GM18507 (cell line): ENCODE measurements at places on chromosomes 1 and 21.

GRCh38 chr1:230286166-230286889 is 139.8 kb downstream of the PGBD5 start:
- no peak for DNase-seq

DNA sequence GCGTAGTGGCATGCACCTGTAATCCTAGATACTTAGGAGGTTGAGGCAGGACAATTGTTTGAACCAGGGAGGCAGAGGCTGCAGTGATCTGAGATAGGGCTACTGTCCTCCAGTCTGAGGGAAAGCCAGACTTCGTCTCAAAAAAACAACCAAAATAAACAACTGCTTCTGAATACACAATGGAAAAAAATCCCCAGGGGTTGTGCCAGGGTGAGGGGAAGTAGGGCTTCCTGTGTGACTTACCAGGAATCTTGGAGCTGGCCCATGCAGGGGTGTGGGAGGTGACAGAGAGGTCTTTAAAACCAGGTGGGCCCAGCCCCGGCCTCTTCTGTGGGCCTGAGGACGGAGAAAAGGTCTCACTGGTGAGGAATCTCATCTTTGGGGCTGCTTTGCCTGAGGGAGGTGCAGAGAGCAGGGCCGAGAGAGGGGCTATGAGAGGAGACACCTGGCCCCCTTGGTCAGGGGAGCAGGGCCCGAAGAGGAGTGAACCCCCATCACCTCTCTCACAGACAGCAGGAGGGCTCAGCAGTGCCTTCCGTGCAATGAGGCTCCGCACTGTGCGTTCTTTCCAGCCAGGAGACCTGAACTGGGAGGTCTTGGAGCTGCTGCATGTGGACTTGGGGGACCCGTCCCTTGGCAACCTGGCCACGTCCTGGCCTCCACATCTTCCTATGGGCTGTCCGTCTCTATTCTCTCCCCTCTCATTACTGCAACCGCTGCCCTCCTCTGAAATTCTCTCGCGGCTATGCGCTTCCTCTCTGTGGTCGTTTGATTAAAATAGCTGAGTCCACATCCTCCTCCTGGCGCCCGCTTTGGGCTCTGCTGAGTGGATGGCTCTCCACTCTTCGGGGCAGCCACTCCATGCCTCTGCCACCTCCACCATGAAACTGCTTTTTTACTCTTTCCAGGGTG is 10.7 kb downstream of the PLA2G5 start:
- DNase-seq, result no peak

- no peak for DNase-seq
Measured at GRCh38 chr1:111594306-111594693, 25.3 kb upstream of the RAP1A start.

GRCh38 chr1:43796111-43796581 is 88.8 kb downstream of the ST3GAL3 start:
- no peak for DNase-seq

- DNase-seq, result no peak
Measured at GRCh38 chr1:244409701-244410100, 42.0 kb downstream of the ADSS2 start.

DNA sequence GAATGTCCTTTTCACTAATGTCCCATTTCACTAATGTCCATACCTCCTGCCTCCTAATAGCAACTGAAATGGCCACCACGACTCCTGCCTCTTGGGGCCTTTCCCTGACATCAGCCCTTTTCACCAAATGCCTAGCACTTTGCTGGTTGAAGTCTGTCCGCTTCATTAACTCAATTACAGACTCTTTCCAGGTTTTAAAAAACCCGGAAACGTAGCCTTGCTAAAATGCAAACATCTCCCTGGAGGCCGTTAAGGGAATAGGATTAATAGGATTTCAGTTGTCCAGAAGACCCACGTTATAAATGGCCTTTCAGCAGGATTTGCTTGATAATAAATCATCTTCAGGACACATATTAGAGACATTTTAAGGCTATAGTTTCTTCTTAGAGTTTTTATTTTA is 25.7 kb upstream of the ERO1B start:
- no peak for DNase-seq

DNA sequence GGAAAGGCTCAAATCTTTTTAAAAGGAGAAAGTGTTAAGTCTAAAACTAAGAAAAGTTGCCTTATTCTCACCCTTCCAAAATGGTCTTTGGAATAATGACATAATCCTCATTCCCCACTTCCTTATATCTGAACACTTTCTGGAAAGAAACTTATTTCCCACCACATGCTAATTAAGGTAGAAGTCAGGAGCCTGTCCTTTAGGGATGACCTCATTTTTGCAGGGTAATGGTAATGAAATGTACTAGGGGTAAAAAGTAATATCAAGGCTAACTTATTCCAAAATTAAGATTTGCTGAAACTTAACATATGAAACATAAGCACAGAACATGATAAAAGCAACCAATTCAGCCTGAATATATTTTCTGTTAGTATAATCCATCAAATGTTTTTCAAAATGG is 29.4 kb upstream of the C1orf185 start:
- DNase-seq, result no peak

DNA sequence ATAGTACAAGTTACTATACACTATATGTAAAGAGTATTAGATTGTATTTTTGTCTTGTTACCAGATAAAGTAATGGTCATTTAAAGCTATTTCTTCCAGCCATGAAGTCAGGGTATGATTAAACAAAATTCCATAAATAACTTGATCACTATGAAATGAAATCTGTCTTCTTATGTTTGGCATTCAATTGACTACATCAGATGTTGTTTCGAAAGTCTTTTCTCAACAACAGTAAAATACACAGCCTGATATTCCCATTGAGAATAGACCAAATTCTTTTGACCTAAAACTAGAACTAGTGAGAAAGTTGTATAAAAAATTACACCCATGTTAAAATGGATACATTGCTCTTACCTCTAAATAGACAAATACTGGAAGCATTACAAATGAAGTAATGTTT is 134.6 kb upstream of the ADAMTS5 start:
- DNase-seq, result no peak

GRCh38 chr1:59520194-59520593 is 223.3 kb downstream of the FGGY start:
- no peak for DNase-seq

DNA sequence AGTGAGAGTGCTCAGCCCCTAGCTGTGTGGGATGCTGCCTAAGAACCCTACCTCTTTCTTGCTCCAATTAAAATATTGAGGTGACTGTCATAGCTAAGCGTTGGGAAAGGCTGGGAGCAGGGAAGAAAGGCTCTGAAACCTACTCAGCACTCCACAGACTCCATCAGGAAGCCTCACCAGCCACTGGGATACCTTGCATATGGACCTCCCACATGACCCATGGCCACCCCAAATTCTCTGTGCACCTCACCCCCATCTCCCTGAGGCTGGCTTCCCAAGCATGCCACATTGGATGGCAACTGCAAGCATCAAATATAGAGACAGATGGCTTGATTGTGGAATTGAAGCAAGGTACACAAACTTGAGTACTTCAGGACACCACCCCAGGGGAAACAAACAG is 41.8 kb downstream of the FLVCR1 start:
- DNase-seq, result no peak

GRCh38 chr1:83000286-83000685 is 998.6 kb downstream of the TTLL7 start:
- no peak for DNase-seq

DNA sequence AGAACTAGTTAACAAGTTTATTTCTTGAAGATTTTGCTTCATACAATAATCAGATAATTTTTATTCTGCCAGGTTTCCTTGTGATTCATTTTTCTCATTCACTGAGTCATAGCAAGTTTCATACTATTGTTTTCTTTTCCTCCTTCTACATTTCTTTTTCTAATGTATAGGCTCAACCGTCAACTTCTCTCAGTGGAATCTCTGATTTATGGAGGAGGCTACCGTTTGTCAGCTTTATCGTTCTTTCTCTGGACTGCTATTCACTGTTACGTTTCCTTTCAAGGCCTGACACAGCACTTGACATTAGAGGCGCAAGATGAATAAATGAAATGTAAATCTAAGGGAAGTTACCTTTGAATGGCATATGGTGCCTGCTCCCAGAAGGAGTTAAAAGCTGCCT is 284.3 kb upstream of the NR5A2 start:
- no peak for DNase-seq

DNA sequence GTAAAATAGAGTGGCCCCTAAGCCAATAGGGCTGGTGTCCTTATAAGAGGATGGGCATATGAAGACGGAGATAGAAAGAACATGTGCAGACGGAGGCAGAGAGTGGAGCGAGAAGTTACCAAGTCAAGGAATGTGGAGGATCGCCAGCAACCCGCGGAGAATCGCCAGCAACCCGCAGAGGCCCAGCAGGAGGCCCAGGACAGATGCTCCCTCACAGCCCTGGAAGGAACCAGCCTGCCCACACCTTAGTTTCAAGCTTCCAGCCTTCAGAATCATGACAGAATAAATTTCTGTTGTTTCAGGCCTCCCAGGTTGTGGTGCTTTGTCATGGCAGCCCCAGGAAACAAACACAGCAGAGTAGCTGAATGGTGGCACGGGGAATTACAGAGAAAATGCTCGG is 9.6 kb downstream of the CLDN14 start:
- no peak for DNase-seq

GRCh38 chr1:78519446-78519845 is 28.7 kb downstream of the PTGFR start:
- no peak for DNase-seq

GRCh38 chr1:229031481-229032341 is 239.2 kb upstream of the RAB4A start:
- no peak for DNase-seq

DNA sequence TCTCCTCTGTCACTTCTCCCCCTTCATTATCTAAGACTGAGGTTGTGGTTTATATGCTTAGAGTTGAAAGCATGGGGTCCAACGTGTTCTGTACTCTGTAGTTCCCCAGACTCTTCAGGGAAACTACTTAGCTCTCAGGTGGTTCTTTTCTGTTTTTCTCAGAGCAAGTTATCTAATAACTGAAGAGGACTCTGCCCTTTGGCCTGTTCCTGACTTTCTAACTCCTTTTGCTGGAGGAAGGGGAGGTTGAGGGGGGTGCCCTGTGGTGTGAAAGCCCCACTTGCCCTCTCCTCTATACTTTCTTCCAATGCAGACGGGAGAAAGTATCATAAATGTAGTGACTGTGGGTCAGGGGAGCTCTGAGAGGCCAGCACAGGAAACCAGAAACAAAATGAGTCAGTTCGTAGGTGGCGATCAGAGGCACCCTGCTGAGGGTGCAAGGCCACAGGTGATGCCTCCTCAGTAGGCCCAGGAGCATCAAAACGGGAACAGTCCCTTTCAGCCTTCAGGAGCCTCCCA is 5.0 kb downstream of the SLC25A44 start:
- DNase-seq, result no peak

DNA sequence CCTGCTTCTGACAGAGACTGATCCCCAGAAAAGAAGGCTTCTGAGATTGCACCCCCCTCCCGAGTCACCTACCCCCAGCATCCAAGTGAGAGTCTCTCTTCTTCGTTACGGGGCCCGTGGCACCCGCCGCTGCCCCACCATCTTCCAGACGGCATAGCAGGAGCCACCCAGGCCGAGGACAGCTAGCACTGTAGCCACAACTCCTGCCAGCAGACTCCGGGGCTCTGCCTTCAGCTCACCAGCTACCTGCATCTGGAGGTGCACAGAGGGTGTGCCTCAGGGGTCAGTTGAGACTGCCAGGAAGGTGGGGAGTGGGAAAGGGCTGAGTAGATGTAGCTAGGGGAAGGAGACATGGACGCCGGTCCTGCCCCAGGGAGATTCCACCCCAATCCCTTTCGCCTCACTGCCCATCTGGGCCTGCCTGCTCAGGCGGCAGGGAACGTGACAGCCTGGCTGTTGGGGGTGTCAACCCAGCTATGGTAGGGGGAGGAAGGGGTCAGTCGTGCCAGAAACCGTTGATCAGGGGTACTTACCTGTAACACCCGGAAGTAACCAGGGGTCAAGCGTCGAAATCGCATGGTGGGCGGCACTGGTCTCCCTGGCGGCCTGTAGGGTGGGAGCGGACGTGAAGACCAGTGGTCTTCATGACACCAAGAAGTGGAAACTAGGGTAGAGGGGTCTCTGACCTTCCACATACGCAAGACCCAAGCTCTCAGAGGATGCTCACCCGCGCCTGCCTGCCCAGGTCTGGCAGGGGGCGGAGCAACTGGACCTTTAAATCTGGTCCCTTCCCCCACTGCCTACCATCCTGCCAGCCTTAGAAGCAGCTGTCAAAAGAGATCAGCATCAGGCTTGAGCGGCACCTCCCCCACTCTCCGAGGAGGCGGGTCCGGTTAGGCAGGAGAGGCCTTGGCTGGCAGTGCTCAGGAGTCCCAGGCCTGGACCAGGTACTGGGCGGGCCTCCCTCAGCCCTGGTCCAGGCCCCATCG is at the start of gene ZNF593OS:
TSS of gene ZNF593OS (minus strand) at position 749 of the 989 bp plus-strand sequence. CDS start at position 578, 171 bp downstream.
- DNase-seq, result no peak

DNA sequence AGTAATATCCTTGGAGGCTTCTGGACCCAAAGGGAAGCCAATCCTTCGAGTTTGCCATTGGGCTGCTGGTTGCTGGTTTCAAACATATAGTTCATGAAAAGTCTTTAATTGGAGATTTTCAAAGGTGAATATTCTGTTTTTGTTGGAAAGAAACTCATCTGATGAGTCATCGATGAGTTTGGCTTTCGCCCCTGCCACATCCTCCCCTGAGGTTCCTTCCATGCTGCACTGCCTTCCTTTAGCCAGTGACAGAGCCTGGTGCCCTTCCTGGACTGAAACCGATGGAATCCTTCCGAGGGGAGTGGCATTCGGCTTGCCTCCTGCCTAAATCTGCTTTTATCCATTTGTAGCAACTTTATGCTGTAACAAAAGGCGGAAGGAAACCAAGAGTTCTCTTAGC is 550.0 kb downstream of the KIF26B start:
- DNase-seq, result no peak

DNA sequence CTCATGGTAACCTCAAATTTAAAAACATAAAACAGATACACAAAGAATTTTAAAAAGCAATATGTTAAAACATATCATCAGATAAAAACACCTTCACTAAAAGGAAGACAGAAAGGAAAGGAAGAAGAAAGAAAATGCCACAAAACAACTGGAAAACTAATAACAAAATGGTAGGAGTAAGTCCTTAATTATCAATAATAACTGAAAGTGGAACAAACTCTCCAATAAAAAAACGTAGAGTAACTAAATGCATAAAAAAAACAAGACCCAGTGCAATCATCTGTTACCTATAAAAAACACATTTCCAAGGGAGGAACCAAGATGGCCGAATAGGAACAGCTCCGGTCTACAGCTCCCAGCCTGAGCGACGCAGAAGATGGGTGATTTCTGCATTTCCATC is 47.1 kb upstream of the ACADM start:
- no peak for DNase-seq

DNA sequence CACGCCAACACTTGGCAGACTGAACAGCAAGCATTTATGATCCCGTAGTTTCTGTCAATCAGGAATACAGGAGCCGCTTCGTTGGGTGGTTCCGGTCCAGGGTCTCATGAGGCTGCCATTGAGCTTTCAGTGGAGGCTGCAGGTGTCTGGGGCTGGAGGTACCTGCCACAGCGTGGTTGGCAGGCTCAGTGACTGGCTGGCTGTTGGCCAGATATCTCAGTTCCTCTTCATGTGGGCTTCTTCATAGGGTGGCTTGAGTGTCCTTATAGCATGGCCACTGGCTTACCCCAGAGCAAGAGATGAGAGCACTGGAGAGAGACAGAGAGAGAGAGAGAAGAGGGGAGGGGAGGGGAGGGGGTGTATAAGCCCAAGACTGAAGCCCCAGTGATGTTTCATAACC is 29.3 kb downstream of the PIK3CD start:
- no peak for DNase-seq
